CD14-positive monocyte (primary cell): ENCODE measurements at places on chromosomes 12 and 14. TPM values are rescaled to one million over a fixed set of nuclear protein-coding genes. Genes with fewer than 3 reads are reported as not detected.

GRCh38 chr12:59850268-59850667, 254.4 kb downstream of the SLC16A7 start:
- H3K4me1 ChIP-seq: no peaks in the 10 kb centered on the region
- no peak overlapping the region for H3K4me3 ChIP-seq
- no peak overlapping the region for H3K27ac ChIP-seq
- H3K36me3 ChIP-seq: no peaks in the 10 kb centered on the region

GRCh38 chr12:13318231-13319015, 121.9 kb downstream of the EMP1 start:
- no peaks in the 10 kb centered on the region for H3K4me1 ChIP-seq
- no peaks in the 10 kb centered on the region for H3K36me3 ChIP-seq
- no peaks in the 10 kb centered on the region for H3K27me3 ChIP-seq
- no peak overlapping the region for H3K27ac ChIP-seq
- DNase-seq: no peak
- H3K4me3 ChIP-seq: no peak overlapping the region

- no peak overlapping the region for H3K4me3 ChIP-seq
- DNase-seq: no peak
- no peak overlapping the region for H3K27ac ChIP-seq
- peaks cover 2% of the 10 kb centered on the region for H3K4me1 ChIP-seq
Measured at GRCh38 chr12:58925111-58925611, 4.9 kb upstream of the LRIG3 start.

GRCh38 chr12:76199808-76200207, 115.3 kb upstream of the NAP1L1 start:
- H3K36me3 ChIP-seq: no peaks in the 10 kb centered on the region
- DNase-seq: no peak
- no peak overlapping the region for H3K4me3 ChIP-seq
- H3K27me3 ChIP-seq: no peaks in the 10 kb centered on the region
- H3K4me1 ChIP-seq: no peaks in the 10 kb centered on the region

GRCh38 chr14:23174296-23175184, 8.9 kb downstream of the SLC7A8 start:
- peak; percentile 49 for DNase-seq
- peaks cover 36% of the 10 kb centered on the region for H3K4me1 ChIP-seq
- no peak overlapping the region for H3K4me3 ChIP-seq
- H3K27me3 ChIP-seq: no peaks in the 10 kb centered on the region
- no peaks in the 10 kb centered on the region for H3K36me3 ChIP-seq
- H3K27ac ChIP-seq: no peak overlapping the region

DNA sequence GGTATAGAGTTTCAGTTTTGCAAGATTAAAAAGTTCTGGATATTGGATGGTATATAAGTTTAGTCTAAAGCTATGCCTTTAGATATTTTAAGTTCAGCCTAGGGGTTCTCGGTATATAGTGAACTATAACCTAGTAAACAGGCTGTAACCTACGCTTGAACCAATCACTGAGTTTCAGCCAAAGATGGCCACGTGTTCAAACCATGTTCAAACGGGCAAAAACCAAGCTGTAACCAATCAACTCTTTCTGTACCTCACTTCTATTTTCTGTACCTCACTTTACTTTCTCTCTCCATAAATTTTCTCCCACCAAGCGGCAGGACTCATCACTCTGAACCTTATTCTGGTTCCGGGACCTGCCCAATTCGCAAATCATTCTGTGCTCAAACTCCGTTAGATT, 1.4 kb downstream of the TMBIM4 start:
- no peaks in the 10 kb centered on the region for H3K27me3 ChIP-seq
- peaks cover 43% of the 10 kb centered on the region for H3K4me1 ChIP-seq
- H3K27ac ChIP-seq: peak overlapping the region; percentile 99
- peak overlapping the region; percentile 100 for H3K4me3 ChIP-seq
- H3K36me3 ChIP-seq: peaks cover 4% of the 10 kb centered on the region
- DNase-seq: no peak

DNA sequence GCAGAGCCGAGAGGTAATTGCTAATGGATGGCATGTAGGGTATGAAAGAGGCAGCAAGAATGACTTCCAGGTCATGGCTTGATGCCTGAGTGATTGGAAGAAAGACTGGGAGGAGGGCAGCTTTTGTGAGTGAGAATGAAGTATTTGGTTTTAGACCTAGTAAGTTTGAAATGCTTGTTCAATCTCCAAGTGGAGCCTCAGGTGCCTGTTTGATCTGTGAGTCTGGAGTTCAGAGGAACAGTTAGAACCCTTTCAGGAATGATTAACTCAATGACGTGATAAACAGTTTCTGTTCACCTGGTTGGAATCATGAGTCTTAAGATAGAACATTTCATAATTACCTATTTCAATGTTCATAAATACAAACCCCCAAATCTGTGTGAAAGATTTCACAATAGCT, 10.4 kb downstream of the KCNJ8 start:
- no peak overlapping the region for H3K27ac ChIP-seq
- no peaks in the 10 kb centered on the region for H3K36me3 ChIP-seq
- no peak for DNase-seq
- H3K4me3 ChIP-seq: no peak overlapping the region
- no peaks in the 10 kb centered on the region for H3K27me3 ChIP-seq

DNA sequence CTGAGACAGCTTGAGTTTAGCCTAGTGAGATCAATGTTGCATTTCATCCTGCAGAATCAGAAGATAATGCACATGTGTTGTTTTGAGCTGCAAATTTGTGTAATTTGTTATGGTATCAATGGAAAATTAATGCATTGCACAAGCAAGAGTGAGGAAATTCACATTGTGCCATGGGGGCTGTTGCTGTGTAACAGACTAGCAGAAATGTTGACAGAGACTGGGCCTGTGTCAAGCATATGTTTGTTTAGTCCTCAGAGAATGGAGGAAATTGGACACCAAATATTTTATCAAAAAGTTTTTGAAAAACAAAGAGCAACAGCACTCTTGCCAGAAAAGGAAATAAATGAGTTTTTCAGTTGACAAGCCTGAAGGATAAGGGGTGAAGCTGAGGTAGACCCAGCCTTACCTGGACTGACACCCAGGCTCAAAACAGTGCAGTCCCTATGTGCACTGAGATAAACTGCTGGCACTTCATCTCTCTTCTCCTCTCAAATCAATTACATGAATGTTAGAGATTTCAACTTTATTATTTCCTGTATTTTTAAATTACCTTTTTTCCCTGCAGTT, 1150.0 kb downstream of the FSCB start:
- H3K36me3 ChIP-seq: no peaks in the 10 kb centered on the region
- H3K4me3 ChIP-seq: no peak overlapping the region
- no peak for DNase-seq
- no peaks in the 10 kb centered on the region for H3K4me1 ChIP-seq
- H3K27ac ChIP-seq: no peak overlapping the region

GRCh38 chr12:41277100-41277945, 89.2 kb downstream of the PDZRN4 start:
- no peaks in the 10 kb centered on the region for H3K27me3 ChIP-seq
- H3K36me3 ChIP-seq: no peaks in the 10 kb centered on the region

GRCh38 chr12:64782191-64782876, 23.1 kb upstream of the GNS start:
- peak; percentile 74 for DNase-seq
- H3K4me1 ChIP-seq: peaks cover 31% of the 10 kb centered on the region
- H3K27me3 ChIP-seq: peaks cover 48% of the 10 kb centered on the region
- no peaks in the 10 kb centered on the region for H3K36me3 ChIP-seq
- peak overlapping the region; percentile 46 for H3K4me3 ChIP-seq

DNA sequence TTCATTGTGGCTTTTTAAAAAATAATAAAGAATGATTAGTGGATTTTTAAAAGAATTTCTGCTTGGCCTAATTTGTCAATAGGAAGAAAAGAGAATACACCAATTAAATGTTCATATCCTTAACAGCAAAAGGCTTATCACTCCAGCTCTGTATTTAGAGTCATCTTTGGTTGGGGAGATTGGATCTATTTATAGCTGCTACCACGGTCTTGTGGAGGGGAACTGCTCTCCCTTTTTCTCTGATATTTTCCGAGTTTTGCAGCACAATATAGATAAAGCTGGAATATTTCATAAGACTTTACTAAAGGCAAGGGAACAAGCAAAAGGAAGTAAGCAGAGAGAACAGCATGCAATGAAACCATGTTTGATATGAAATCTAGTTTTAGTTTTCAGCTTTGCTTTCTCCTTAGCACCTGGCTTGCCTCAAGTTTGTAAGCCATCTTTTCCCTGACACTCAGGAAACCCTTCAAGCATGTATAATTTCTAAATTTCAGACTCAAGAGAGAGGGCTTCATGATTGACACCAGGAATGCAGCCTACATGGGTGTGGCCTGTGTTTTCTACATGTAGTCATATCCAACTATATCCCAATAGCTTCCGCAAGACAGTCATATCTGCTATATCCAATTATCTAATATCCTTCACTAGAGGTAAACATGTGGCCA, 35.2 kb downstream of the BRMS1L start:
- H3K27me3 ChIP-seq: no peaks in the 10 kb centered on the region
- peaks cover 4% of the 10 kb centered on the region for H3K4me1 ChIP-seq
- H3K27ac ChIP-seq: no peak overlapping the region
- H3K36me3 ChIP-seq: peaks cover 23% of the 10 kb centered on the region
- no peak for DNase-seq

DNA sequence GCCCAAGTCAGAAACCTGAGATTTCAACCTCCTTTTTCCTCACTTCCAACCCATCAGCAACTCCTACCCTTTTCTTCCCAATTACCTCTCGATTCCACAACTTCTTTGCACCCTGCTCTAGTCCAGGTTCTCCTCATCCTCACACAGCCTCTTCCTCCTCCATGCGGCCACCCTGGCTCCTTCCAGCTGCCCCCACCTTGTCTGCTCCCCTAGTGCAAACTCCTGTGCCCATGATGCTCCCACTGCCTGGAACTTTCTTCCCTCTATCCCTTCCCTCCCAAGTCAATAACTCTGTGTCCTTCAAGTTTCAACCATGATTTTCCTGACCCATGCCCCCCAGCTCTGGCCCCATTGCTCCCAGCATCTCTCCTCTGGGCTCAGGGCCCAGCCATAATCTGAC, 17.3 kb downstream of the SELPLG start:
- peaks cover 11% of the 10 kb centered on the region for H3K36me3 ChIP-seq
- no peak for DNase-seq
- peaks cover 30% of the 10 kb centered on the region for H3K4me1 ChIP-seq
- H3K27me3 ChIP-seq: no peaks in the 10 kb centered on the region
- peak overlapping the region; percentile 52 for H3K27ac ChIP-seq

- peaks cover 61% of the 10 kb centered on the region for H3K4me1 ChIP-seq
- peak overlapping the region; percentile 5 for H3K4me3 ChIP-seq
- no peaks in the 10 kb centered on the region for H3K27me3 ChIP-seq
Measured at GRCh38 chr12:14554281-14555007, 13.2 kb downstream of the PLBD1 start.

DNA sequence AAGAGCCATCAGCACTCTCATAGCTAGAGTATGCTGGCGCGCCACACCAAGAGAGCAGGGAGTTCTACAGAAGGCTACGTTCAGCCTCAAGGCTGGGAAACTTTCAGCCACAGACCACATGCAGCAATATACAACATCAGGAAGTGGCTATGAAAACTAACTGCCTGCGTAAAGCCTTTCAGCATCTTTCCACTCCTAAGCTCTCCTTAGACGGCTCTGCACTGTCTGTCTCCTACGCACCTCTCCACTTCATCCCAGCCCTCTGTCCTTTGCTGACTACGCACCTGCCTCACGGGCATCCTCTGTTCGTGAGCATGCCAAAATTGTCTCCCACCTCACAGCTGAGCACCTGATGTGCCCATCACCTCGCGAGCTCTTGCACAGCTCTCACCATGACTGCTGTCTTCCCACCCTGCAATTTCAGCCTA, 9.7 kb downstream of the MPHOSPH9 start:
- no peak for DNase-seq
- H3K36me3 ChIP-seq: peaks cover 26% of the 10 kb centered on the region
- H3K27me3 ChIP-seq: no peaks in the 10 kb centered on the region
- no peaks in the 10 kb centered on the region for H3K4me1 ChIP-seq
- H3K27ac ChIP-seq: no peak overlapping the region

DNA sequence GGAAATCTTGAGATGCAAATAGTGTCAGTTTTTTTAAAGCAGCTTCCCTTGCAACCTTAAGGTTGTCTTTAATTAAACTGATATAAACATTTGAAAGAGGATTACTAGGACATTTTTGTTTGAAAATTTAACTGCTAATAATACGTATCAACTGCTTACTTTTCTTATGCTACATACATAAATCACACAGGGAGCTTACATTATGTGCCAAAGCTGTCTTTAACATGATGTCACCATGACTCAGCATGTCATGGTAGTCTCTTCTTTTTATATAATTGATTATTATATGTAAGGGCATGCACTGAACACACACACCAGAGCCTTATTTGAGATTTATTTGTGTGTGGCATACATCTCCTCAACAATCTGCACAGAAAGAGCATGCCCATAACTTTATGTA, 63.0 kb upstream of the PTHLH start:
- H3K4me1 ChIP-seq: no peaks in the 10 kb centered on the region
- H3K27ac ChIP-seq: no peak overlapping the region
- H3K36me3 ChIP-seq: no peaks in the 10 kb centered on the region
- H3K4me3 ChIP-seq: no peak overlapping the region
- no peak for DNase-seq

- H3K27ac ChIP-seq: no peak overlapping the region
- H3K4me3 ChIP-seq: peak overlapping the region; percentile 26
- peaks cover 47% of the 10 kb centered on the region for H3K4me1 ChIP-seq
- no peak for DNase-seq
Measured at GRCh38 chr12:131862600-131862993, 31.8 kb upstream of the ULK1 start.

DNA sequence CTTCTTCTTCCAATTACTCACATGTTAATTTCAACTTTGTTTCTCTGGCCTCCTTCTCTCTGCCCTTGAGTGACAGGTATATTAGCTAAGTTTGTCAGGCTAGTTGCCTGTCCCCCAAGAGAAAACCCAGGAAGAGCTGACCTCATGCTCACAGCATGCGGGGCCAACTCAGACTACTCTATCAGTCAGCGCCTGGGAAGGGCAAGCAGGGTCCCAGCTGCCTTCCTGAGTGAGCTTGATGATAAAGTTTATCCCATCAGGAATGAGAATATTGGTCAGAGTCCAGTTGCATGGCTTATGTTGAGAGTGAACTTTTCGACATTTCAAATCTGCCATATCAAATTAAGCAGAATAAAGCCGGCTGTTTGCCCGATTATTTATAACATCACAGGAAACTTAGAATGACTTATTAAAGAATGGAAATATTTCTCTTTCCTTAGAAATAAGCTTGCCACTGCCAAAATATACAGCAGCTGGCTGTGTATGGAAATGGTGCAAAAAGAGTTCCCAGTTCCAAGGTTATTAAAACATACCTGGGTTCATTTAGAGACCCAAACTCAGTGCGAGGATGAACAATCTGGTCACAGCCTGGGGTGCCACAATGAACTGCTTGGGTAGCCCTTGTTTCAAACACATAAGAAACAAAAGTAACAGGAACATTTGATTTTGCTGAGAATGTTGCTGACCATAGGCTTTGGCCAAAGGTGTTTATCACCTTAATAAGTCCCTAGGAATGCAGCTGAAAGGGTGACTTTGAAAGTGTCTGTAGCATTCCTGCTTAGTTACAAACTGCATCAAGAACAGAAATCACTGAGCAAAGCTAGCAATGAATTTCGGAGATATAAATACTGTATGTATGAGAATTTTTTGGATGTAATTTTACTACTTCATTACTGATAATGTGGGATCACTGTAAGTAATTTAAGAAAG, 1553.8 kb upstream of the FLRT2 start:
- no peak overlapping the region for H3K4me3 ChIP-seq
- no peaks in the 10 kb centered on the region for H3K36me3 ChIP-seq
- no peaks in the 10 kb centered on the region for H3K27me3 ChIP-seq
- H3K4me1 ChIP-seq: no peaks in the 10 kb centered on the region

ATP2A2 gene
- 42.9 and 83.1 TPM in 2 replicates for polyA plus RNA-seq

ZFHX2 gene
- polyA plus RNA-seq: not detected

PDZRN4 gene
- not detected for polyA plus RNA-seq

LRTM2 gene
- not detected for polyA plus RNA-seq

TMEM132C gene
- not detected for polyA plus RNA-seq

CCND2 gene
- polyA plus RNA-seq: 3.9 TPM

KITLG gene
- polyA plus RNA-seq: not detected

OR4E2 gene
- polyA plus RNA-seq: not detected

TC2N gene
- polyA plus RNA-seq: 0.24 TPM

DTX1 gene
- 0.04 and 0.08 TPM in 2 replicates for polyA plus RNA-seq

SOCS2 gene
- 0.09 and 0.91 TPM in 2 replicates for polyA plus RNA-seq
